Activated CD4-positive, alpha-beta memory T cell treated with anti-CD3 and anti-CD28 coated beads for 36 hours (primary cell): ENCODE measurements at places on chromosomes 7 and 10.
A peak's percentile ranks its signal among the peaks of the same experiment; 100 is the strongest.

DNA sequence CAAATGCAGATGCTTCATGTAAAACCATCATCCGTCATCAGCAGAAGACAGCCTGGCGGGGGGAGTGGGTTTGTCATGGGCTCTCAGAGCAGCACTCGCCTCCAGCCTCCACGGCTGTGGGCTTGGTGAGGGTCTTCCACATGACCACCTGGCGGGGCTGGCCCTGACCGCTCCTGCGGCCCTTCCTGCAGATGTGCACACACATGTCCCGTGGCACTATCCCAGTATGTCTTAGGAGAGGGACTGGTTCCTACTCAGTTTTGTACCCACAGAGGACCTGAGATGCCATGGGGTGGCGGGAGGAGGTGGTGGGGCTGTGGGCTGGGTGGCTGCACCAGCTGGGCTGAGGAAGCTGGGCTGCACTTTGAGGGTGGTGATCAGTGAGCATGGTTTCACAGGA, 4.7 kb downstream of the IDI2 start:
- no peak for DNase-seq

- DNase-seq: no peak
Measured at GRCh38 chr7:155935005-155935557, 122.8 kb upstream of the SHH start.

DNA sequence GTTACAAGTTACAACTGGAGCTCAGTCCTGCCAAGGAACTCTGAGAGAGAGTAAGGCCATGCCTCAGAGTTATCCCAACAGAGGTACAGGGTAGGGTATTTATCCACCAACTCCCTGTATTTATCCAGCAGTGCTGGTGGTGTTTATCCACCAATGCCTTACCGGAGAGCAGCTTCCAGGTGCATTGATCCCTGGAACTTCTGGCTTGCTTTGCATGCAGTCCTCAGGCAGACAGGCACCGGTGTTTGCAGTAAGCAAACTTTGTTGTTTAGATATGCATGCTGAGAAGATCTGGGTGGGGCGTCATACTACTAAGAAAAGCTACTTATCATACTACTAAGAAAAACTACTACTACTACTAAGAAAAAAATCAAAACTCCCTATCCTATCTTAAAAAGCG, 92.4 kb downstream of the CYP26A1 start:
- no peak for DNase-seq

- DNase-seq: no peak
Measured at GRCh38 chr10:70085975-70086613, 33.4 kb downstream of the MACROH2A2 start.

DNA sequence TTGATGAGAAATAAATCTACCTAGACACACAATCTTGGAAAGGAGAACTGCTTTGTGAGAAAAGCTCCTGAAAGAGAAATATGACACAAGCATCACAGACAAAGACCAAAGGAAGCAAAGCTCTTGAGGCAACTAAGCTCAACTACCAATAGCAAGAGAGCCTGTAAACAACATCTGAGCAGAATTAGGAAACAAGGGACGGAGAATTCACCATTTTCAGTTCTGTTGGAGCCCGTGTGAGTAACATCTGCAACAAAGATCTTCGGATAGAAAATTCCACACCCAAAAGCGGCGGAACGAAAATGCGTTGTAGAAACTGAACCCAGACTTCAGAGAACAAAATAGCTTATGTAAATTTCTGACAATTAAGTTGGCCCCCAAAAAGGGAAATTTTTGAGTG, 909.9 kb upstream of the MBL2 start:
- no peak for DNase-seq

- no peak for DNase-seq
Measured at GRCh38 chr10:5365928-5366327, 1.2 kb downstream of the UCN3 start.

DNA sequence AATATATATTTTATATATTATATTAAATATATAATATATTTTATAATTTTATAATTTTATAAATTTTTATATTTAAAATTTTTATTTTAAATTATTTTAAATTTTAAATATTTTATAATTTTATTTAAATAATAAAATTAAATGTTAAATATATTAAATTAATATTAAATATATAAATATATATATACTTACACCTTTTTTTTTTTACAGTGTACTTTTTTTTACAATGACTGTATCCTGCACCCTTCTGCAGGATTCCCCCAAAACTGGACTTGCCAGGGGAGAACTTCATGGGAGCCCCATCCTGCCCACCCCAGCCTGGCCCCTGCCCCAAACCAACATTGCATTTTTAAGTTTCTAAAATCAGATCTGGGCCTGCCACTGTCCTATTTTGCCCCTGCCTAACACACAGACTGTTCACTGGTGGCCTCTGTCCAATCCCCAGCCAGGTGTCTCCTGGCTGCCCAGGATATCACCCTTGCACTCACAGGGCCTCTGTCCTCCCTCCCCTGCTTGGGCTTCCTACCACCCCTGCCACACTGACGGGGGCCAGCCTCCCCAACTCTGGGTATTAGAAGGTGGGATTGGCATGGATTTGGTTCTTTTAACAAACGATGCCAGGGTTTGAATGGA, 138.0 kb downstream of the ADCY1 start:
- peak; percentile 8 for DNase-seq

- no peak for DNase-seq
Measured at GRCh38 chr7:20988340-20988739, 201.7 kb upstream of the SP8 start.

- no peak for DNase-seq
Measured at GRCh38 chr10:3445648-3446047, 273.1 kb upstream of the PITRM1 start.

DNA sequence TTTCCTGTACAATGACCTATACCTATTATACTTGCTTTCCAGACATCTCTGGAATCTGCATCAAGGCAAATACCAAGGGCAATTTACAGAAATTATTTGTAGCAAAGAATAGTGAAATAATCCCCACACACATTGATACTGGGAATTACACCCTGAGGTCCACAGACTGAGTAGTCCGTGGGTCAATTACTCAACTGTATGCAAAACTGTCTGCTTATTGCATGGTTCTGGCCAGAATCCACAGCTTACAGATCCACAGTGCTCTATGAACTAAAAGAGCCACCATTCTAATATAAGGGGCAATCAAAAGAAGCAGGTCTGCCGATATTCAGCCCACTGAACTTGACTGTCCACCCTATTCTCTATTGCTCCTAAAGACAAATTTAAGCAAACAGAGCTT, 5.7 kb downstream of the CHCHD3 start:
- no peak for DNase-seq

DNA sequence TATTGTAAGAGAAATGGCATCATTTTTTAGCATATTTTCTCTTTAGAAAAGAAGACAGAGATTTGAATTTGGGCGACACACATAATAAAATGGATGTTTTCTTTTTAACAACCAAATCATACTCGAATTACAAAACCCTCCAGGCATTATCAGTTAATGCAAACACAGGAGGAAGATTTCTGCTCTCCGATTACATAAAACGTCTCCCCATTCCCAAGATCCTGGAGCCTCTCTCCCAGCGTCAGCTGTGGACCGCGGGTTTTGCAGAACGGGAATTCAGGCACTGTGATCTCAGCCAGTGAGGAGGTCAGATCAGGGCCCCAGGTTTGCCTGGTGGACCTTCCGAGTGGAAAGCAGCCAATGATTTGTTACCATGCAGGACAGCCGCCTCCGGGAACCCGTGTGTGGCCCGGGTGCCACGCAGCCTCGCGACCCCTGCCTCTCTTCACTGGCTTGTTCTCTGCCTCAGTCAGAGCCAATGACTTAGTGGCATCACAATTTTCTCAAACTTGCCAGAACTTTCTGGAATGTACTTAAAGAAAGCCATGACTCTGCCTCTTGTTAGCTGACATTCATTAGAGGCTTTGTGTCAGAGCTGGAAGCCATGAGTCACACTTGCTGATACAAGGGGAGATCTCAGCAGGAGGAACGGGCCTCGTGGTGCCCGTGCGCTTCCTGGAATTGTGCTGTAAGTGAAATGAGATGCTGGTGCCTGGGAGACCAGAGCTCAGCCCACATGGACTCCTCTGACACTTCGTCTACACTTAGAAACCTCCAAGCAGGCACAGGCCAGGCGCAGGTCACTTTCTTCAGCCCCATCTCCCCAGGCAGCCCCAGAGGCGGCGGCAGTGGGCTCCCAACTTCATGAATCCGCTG, 246.1 kb downstream of the KLF6 start:
- peak; percentile 63 for DNase-seq

GRCh38 chr7:4612939-4613841, 68.9 kb upstream of the FOXK1 start:
- DNase-seq: no peak

GRCh38 chr10:75408911-75409885, 7.6 kb upstream of the ZNF503 start:
- peak; percentile 39 for DNase-seq

- DNase-seq: no peak
Measured at GRCh38 chr10:30819341-30820181, 190.0 kb upstream of the LYZL2 start.

- DNase-seq: no peak
Measured at GRCh38 chr7:44380189-44380830, 54.9 kb upstream of the CAMK2B start.
